ENCODE measurements at places on chromosomes 4 and X.

- DNase-seq = no peak
Measured at GRCh38 chr4:134540588-134540987, 339.0 kb upstream of the PABPC4L start.

GRCh38 chrX:154452823-154453222 lies 5.3 kb upstream of the PLXNA3 start:
- DNase-seq = no peak

GRCh38 chrX:120334603-120335002 lies 23.3 kb upstream of the TMEM255A start:
- DNase-seq = no peak

- DNase-seq = no peak
Measured at GRCh38 chr4:85039526-85039925, 73.0 kb upstream of the WDFY3 start.

GRCh38 chr4:151402145-151402865 lies 6.7 kb upstream of the FHIP1A start:
- DNase-seq = no peak

DNA sequence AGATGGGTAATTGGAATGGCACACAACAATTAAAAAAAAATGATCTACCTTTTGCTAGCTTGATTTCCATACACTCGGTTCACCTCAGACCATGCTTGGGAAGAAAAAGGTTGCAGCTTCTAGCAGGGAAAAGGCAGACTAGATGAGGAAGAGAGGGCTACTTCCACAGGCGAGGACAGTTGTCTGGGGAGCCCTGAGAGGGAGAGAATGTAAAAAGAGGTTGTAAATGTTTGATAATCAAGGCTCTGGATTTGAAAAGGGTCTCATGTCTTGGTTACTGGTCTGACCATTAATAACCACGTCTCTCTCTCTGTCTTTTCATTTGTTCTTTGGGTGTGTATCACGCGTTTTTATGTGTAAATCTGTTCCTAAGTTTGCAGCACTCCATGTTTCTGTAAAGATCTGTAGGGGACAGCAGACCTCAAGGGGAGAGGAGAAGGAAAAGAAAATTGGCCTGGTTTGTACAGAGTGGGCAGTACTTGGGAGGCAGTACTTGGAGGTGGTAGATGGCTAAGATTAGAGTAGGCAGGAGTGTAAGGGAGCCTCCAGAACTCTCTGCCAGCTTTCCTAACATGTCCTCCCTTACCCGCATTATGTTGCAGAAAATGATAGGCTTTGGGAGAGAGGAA lies 750 bp downstream of the ARMCX5 start:
- DNase-seq = no peak

Measured in NCI-H1092 (cell line).